ENCODE measurements at places on chromosomes 5 and 9.
A peak's percentile ranks its signal among the peaks of the same experiment; 100 is the strongest.

- DNase-seq = no peak
Observed at GRCh38 chr9:136307215-136307750, 3.4 kb upstream of the CCDC187 start.

- DNase-seq = no peak
Observed at GRCh38 chr9:120336021-120336752, 243.8 kb downstream of the CDK5RAP2 start.

DNA sequence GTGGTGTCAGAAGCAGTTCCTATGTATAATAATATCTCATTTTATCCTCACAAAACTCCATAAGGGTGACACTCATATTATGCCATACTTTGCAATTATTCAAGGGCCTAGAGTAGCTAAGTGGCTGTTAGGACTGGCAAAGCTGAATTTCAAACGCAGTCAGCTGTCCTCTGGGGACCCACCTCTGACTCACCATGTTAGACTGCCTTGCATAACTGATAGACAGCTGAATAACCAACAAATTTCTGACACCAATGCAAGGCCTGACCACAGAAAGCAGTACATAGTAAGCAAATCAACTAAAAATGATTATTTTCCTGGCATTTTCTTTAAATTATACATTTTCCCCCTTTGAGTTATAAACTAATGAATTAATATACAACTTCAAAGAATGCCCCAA lies 251.6 kb upstream of the PTGER4 start:
- peak; percentile 37 for DNase-seq

GRCh38 chr9:21477466-21477865 lies 4.6 kb downstream of the IFNE start:
- DNase-seq = no peak

GRCh38 chr5:65721050-65721719 lies 724 bp downstream of the SGTB start:
- peak; percentile 18 for DNase-seq

DNA sequence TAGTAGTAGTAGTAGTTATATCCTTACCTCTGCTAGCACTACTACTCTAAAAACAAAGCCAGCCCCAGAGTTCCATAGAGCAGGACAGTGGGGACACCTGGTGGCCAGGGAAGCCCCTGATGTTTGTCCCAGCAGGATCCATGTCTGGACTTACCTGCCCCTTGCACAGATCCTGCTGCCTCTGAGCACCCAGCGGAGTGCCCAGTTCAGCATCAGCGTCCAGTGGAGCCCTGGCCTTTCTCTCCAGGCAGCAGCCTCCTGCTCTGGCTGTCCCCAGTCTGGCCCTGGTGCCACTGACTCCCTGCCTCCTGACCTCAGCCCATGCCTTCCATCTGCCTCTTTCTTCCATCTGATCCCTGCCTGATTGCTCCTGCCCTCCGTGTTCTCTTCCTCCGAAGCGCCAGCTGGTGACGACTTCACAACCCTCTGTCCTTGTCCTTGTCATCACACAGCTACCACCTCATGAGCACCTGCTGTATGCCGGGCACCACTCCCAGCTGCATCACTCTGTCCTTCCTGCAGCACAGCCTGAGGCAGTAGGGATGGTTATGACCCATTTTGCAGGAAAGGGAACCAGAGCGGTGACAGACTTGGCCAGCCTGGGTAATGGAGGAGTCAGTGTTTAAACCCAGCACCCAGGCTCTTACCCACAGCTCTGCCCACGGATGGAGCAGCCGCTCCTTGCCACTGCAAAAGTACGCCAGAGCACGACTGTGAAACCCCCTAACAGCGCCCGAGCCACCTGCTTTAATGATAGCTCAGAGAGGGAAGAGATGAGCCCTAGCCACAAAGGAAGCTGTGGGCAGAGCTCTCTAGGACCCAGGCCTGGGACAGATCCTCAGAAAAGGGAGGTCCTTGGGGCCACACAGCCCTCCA lies 11.5 kb downstream of the SARDH start:
- peak; percentile 67 for DNase-seq

GRCh38 chr5:58041884-58042283 lies 418.0 kb downstream of the PLK2 start:
- no peak for DNase-seq

DNA sequence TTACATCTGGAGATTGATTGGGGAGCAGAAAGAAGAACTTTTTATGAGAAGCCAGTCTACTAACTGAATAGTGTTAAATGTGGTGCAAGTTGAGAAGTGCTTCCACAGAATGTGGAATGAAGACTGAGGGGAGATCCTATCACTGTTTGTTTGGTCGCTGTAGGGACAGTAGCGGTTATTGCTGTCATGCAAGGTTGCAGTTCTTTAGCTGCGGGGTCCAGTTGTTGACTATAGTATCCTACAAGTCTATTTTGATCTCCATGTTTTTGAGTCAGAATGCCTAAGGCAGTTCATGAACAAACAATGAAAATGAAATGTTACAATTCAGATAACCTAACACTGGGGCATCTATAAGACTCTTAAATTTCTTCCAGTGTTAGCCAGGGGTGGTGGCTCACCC lies 45.3 kb upstream of the PDZD2 start:
- no peak for DNase-seq

DNA sequence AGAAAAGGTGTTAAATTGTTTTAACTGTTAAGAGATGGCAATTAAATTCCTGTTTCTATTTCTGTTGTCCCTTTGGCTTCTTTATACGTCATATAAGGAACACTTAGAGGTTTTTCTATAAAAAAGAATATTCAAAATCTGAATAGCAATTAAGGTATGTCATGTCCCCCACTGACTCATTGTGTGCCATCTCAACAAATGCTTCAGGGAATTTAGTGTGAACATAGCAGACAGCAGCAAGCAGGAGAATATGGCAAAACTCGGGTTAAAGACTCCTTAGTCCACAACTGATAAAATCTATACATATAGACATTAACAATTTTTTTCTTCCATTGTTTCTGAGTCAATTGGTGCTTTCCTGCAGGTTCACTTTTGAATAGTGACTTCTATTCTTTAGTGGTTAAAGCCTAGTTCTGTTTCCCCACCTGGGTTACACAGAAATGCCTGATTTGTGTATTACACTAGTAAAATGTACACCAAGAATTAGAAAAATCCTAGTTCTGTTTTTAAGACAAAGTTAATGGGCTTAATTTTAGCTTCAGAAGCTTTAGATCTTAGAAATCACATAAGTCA lies 17.9 kb upstream of the RPS23 start:
- DNase-seq = no peak

GRCh38 chr5:55402199-55402598 lies 94.4 kb downstream of the MTREX start:
- DNase-seq = no peak

DNA sequence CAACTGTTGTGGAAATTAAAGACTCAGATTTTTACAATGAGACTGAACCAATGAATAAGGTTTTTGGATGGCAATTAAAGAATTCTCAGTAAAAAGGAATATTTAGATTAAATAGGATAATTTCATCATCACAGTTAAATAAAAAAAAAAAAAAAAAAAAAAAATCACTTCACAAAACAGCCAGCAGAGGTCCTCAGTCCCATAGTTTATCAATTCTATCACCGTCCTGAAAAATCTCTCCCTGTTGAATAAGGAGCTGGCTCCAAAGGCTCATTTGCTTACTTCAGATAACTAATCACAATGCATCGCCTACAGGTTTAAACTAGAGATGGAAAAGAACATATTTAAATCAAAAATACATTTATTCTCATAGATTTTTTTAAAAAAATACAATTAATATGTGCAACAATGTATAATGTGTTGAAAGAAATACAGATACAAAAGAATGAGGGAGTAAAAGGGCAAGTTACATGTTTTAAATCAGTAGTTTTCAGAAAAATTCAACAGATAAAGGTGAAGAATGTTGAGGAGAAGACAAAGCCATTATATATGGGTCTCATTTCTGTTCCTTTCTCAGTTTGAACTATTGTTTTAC lies 175.8 kb upstream of the CHD1 start:
- no peak for DNase-seq

DNA sequence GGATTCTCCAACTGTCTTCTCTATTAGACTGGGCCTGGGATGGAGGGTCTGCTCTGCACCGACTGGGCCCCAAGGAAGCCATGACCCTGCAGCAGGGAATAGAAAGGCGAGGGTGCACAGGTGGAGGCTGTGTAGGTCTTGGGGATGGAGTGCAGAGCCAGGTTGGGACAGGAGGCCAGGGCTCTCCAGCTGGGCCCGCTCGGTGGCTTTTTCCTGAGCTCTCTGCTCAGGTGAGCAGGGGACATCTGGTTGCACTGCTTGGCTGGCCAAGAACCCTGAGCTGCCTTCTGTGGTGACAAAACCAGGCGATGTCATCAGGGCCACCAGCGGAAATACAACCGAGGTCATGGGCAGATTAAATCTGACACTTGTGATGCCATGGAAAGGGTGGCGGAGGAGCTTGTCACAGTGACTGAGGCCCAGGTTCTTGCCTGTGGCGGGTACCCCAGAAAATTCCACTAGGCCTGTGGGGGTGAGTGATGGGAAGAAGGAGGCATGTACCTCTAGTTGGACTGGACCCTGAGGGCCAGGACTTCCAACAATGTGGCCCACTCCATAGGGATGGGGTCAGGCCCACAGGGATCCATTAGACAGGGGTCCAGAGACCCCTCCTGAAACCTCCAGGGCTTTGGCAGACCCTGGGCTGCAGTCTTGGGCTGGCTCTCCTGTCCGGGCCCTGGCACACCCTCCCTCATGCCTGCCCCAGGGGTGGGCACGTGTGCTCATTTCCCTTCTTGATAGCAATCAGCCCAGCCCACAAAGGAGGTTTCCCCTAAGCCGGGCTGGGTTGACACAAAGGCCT lies 4.4 kb upstream of the IL3 start:
- DNase-seq = peak; percentile 41

GRCh38 chr5:95471487-95471886 lies 80.3 kb downstream of the FAM81B start:
- no peak for DNase-seq

DNA sequence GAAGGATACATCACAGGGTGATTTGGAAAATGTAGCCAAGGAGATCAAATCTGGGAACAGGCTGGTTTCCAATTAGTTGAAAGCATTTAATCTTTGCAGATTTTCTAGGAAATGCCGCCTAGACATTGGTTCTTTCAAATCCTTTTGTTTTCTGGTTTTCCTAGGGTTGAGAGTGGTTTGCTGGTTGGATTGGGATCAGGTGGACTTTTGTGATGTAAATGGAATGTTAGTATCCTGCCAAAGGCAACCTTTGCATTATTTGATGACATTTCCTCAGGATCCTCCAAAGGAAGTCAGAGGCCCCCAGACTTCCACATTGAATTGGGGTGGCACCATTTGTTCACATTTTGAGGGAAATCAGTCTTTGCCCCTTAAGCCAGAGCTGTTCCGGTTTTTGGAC lies 245.5 kb upstream of the RPS23 start:
- DNase-seq = no peak

DNA sequence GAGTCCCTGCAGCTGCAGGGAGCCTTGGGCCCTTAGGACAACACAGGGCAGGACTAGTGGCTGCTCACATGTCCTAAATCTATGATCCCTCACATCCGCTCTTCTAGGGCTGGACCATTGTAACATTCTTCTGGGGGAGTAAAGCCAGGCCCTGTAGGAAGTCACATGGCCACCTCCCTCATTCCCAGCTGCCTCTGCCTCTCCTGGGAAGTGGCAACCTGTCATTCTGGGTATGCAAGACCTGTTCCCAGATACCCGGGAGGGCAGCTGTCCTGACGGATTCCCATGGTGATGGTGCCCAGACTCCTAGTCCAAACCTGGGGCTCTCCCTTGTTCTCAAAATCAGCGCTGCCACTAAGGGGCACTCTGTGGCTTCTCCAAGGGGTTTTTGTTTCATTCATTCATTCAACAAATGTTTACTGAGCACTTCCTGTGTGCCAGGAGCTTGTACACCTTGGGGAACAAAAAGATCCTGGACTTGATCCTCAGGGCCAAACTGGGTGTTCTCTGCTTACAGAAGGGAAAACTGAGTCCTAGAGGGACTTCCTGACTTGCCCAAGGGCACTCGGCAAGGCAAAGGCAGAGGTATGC lies 85.6 kb downstream of the PSD2 start:
- no peak for DNase-seq

DNA sequence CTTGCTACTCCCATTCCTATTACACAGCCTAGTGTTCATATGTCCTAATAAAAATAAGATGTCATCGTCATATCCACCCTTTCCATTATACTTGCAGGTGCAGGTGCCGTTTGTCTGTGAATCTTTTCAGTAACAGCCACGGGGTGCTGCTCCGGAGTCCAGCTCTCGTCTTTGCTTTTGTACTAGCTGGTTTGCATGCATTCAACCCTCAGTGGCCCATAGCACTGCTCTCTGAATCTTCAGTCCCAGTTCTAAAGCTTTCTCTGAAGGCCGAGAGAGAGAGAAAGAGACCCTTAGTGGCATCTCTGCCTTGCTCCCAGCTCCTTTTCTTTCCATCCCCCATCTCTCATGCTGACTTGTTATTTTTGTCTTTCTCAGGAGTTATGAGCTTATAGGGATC lies 468.5 kb downstream of the TMEM232 start:
- no peak for DNase-seq

DNA sequence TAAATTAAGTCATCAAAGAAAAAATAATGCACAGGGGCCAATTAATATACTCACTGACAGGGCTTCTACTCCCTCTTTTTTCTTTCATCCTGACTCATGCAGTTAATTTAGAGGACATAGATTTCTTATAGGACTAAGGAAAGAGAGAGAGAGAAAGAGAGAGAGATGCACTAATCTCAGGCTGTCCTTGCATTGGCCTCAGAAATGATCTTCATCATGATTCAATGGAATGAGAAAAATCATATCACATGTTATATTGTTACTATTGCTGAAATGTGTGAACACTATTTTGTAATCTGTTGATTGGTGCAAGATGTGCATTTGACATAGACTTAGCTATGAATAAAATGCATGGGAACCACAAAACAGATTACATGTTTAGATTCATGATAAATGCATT lies 608.3 kb upstream of the NUDT12 start:
- no peak for DNase-seq

DNA sequence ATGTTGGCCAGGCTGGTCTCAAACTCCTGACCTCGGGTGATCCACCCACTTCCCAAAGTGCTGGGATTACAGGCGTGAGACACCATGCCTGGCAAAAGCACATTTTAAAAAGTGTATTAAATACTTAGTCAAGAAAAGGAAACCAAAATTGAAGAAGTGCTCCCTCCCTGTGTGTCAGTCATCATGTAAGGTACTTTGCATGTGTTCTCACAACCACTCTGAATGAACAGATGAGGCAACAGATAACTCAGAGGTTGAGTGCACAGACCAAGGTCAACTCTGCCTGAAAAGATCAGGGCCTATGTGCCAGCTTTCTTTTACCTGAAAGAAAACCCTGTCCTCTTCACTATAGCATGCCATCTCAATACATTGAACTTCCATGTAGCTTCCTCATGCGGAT lies 289.7 kb downstream of the MRPS30 start:
- no peak for DNase-seq

- DNase-seq = no peak
Observed at GRCh38 chr5:180072556-180072955, 997 bp upstream of the RNF130 start.

DNA sequence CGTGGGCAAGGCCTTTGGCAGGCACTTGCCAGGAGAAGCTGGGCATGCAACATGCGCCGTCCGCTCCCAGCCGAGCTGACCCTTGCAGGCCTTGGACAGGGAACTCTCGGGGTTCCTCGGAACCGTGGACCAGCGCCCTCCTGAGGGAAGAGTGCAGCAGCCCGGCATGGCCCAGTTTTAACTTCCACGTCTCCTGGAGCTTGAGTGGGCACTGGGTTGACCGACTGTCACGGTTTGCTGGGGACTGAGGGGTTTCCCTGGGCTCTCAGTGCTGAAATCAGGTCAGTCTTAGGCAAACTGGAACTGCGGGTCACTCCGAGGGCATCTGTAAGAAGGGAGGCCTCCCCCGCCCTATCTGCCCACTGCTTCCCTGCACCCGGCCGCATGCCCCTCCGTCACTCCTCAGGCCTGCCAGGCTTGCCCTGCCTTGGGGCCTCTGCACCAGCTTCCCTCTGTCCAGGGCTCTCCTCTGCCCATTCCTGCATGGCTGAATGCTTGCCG lies 87.0 kb upstream of the PHYKPL start:
- DNase-seq = no peak
